HS-5 (cell line): ENCODE measurements at places on chromosomes 1 and 21.

DNA sequence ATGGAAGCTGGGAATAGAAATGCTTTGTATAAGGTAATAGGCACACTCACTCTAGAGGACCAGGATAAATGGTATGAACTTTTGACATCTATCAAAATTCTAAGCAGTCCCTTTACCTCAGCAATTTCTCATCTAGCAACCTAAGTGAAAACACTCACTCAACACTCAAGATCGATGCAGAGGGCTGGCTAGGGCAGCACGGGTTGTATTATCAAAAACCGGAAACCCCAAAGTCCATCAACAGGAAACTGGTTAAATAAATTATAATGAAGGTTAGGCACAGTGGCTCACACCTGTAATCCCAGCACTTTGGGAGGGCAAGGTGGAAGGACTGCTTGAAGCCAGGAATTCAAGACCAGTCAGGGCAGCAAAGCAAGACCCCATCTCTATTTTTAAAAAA is 9.4 kb downstream of the USP48 start:
- DNase-seq: no peak

GRCh38 chr1:229230140-229230892 is 40.6 kb upstream of the RAB4A start:
- no peak for DNase-seq

DNA sequence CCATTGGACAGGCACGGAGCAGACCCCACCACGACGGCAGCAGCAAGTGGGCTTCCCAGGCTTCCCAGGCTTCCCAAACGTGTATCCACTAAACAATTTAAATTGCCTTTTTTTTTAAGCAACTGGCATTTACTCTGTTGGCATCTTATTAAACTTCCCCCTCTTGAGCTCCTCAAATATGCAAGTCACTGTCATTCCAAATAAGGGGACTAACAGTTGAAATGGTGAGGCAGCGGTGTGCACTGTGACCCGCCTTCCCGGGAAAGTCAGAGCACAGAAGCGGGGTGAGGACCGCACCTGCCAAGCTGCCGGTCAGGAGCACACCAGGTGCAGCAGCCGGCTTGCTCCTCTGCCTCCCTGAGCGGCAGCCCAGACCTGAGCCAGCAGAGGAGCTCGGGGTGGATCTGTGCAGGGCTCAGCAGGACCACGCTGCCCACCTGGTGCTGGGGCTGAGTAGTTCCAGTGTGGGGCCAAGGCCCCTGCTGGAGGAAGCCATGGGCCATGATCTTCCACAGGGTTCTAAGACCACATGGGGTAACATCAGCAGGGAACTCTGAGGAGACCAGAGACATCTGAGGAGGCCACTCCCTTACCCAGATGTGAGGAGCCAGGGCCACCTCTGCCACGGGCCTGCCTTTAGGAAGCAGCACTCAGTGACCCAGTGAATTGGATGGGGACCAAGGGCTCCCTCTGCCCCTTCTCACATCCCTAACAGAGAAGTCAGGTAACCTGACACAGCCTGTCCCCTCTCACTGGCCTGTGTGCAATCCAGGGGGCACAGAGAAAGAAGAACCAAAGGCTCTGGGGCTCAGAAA is 245.4 kb downstream of the NPHP4 start:
- no peak for DNase-seq

GRCh38 chr1:40917995-40918711 is 56.0 kb upstream of the CITED4 start:
- no peak for DNase-seq

DNA sequence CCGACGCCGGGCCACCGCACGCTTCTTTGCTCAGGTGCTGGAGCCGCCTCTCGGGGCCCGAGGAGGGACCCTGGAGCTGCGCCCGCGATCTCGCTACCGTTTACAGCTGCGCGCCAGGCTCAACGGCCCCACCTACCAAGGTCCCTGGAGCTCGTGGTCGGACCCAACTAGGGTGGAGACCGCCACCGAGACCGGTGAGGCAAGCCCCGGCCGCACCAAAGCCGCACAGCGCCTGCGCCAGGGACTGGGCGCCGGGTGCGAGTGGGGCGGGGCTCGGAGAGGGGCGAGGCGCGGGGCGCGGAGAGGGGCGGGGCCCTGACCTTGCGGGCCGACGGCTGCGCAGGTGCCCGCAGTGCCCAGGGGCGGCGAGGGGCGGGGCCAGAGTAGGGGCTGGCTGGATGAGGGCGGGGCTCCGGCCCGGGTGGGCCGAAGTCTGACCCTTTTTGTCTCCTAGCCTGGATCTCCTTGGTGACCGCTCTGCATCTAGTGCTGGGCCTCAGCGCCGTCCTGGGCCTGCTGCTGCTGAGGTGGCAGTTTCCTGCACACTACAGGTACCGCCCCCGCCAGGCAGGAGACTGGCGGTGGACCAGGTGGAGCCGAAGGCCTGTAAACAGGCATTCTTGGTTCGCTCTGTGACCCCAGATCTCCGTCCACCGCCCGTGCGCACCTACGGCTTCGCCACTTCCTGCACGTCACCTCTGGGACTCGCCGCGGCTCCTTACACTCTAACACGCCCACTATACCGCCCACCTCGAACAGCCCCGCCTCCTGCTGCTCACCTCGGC is 9.8 kb upstream of the CDC20 start:
- DNase-seq: no peak

GRCh38 chr1:212852105-212852688 is 4.7 kb upstream of the SPATA45 start:
- no peak for DNase-seq

DNA sequence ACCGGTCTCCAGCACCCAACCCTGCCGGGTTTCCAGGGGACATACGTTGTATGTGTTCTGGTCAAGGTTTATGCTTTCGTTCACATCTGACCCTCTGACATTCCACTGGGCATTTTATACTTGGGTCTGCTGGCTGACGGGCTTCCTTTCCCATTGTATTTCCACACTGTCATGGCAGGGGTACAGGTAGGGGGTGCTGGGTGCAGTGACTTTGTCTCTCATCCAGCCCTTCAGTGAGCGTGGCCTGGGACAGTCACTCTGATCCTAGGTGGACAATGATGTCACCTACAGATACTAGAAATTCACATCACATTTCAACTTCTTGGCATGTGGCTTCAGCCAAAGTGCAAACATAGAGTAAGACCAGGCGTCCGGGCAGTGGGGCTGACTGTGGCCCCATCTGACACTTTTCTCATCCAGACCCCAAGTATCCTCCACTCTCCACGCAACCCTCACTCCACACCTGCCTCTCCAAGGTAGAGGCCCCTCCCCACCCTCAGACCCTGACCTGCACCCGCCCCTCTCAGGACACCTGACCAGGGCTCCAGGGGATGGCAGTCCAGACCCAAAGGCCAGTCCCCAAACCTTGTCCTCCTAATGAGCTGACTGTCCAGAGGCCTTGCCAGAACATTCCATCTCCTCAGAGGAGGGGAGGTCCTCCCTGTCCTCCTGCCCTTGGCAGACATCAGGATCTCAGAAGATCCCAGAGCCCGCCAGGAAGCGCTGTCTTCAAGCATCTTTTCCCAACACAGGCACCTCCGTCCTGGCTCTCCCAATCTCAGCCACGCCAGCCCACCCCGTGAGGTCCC is 743 bp upstream of the KRTAP10-10 start:
- DNase-seq: no peak

DNA sequence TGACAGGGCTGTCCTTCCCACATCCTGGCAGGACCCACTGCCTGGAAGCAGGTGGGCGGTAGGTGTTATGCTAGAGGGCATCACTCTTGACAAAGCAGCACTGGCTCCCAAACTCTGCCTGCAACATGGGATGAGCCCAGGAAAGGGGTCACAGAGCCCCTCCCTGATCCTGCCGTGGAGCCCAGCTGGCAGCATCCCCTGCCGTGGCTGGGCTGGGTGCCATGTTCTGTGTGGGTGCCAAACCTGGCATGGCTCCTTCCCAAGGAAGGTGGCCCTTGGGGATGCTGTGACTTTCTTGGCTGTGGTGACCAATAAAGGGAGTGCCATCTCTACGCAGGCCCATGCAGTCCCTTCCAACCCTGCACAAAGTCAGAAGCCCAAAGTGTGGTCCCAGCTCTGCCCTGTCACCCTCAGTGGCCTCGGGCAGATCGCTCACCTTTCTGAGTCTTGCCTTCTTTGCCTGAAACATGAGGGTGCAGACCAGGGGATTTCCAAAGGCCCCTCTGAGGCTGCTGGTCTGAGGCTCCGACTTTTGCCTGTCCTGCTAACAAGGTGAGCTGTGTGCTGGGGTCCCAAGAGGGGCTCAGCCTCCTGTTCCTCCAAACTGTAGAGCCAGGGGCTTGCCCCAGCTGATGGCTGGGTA is 6.0 kb downstream of the CDK18 start:
- no peak for DNase-seq

DNA sequence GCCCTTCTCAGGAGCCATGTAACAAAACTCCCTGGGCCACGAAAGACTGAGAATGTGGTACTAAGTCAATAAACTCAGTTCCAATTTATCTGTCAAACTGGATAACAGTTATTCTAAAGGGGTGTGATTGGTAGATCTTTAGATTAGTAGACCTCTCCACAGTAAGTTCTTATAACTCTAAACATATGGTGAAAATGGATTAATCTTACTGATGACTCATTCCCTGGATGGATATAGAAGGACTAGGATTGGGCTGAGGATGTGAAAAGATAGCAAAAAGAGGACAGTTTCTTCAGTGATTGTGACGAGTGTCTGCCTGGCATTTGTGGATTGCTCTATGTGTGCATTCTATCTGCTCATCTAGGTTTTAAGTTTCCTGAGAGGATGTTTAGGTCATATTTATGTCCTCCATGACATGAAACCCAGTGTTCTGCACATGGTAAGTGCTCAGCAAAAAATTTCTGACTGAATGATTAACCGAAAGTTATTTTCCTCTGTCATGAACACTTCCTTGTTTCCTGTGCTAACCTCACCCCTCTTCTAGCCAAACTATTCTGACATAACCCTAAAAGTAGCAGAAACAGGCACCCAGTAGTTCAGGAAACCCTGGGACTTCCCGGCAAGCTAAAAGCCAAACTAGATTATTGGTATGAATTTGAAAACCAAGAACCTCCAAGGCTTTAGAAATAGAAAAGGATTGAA is 397.5 kb upstream of the PLXNA2 start:
- DNase-seq: no peak

- DNase-seq: no peak
These were observed 184.9 kb downstream of the NCAM2 start for GRCh38 chr21:21183092-21183491.

GRCh38 chr1:20076710-20077461 is 6.9 kb downstream of the PLA2G5 start:
- no peak for DNase-seq

GRCh38 chr1:119286587-119287181 is 81.9 kb upstream of the HAO2 start:
- DNase-seq: no peak

GRCh38 chr1:53532912-53533311 is 73.7 kb downstream of the DMRTB1 start:
- DNase-seq: no peak

GRCh38 chr1:235670157-235670776 is 20.7 kb upstream of the GNG4 start:
- no peak for DNase-seq

DNA sequence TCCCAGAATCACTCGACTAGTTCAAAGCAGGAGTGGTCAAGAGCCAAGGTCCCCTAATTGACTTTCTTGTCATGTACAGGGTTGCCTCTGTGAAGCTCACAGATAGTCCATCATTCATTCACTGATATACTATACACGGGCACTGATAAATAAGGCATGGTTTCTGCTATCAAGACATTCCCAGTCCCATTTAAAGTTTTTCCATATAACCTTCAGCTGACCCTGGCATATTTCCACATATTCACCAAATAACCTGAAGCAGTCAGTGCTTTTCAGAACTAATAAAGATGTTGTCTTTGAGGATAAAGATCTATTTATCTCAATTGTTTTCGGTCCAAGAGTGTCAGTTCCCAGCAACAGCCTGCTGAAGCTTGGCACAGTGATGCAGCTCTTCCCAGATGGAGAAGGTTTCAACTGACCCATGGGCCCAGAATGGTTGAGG is 173.4 kb downstream of the ZZZ3 start:
- DNase-seq: no peak

DNA sequence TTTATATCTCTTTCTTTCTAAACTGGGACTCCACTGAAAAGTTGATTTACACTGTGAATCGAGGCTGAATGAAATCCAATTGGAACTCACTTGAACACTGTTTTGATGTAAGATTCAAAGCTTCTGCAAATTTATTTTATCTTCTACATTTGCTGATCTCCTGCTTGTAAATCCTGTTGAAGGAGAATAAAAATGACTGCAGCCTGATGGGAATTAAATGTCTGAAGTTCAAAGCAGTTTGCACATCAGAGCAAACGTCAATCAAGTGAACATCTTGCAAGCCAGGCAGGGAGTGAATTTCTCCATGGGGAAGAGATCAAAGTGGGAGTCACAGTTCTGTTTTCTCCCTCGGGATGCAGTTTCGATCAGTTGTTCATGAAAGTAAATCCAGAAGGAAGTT is 127.2 kb downstream of the CACHD1 start:
- DNase-seq: no peak

DNA sequence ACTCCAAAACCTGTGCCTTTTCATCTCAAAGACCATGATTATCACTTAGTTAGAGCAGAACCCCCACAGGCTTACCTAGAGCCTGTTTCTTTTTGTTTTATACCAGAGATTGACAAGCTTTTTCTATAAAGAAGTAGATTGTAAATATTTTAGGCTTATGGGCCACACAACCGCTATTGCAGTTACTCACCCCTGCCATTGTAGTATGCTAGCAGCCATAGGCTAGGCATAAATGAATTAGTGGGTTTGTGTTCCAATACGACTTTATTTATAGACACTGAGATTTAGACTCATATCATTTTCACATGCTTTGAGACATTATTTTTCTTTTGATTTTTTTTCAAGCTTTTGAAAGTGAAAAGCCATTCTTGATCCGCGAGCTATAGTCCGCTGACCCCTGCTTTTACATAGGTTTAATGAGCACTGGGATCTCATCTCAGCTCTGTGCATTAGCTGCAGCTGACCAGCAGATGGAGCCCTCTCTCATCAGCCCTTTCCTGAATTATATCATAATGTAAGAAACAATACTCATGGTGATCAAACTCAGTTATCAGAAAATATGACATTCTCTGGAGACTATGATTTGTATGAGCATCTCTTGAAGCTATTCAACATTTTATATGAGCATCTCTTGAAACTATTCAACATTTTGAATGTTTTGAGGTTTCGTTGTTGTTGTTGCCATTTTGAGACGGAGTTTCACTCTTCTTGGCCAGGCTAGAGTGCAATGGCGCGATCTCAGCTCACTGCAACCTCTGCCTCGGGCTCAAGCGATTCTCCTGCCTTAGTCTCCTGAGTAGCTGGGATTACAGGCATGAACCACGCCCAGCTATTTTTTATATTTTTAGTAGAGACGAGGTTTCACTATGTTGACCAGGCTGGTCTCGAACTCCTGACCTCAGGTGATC is 111.9 kb upstream of the L1TD1 start:
- DNase-seq: peak; percentile 19

- DNase-seq: no peak
These were observed 171.6 kb upstream of the KAZN start for GRCh38 chr1:14426854-14427253.

GRCh38 chr1:118963456-118964430 is 24.4 kb downstream of the TBX15 start:
- peak; percentile 79 for DNase-seq
